ENCODE measurements at places on chromosomes 12 and 14.

GRCh38 chr12:31234053-31234840 lies 91.7 kb downstream of the SINHCAF start:
- DNase-seq = no peak

GRCh38 chr14:92439537-92440344 lies 73.8 kb upstream of the RIN3 start:
- DNase-seq = no peak

DNA sequence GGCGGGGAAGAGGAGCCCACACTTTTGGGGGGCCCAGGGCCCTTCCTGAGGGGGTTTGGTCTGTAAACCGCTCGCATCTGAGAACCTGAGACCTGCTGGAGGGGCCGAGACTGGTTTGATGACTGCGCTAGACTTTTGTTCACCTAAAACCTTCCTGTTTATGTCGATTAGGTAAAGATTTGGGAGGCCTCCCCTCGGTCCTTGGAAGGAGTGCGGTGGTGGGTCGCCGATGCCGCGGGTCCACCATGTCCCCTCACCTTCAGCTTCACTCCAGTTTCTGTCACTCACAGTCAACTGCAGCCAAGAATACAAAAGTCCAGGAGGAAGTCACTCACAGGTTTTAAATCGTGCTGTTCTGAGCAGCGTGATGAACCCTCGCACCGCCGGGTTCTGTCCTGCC lies 10.5 kb upstream of the GALNT9 start:
- DNase-seq = no peak

- DNase-seq = no peak
These were observed 12.7 kb downstream of the ASB2 start for GRCh38 chr14:93963692-93964091.

GRCh38 chr14:61661471-61662400 lies 33.6 kb upstream of the HIF1A start:
- no peak for DNase-seq

- no peak for DNase-seq
These were observed 1030.4 kb downstream of the TMEM121 start for GRCh38 chr14:106556665-106557289.

GRCh38 chr12:123532019-123532418 lies 1.5 kb downstream of the RILPL1 start:
- DNase-seq = no peak

- no peak for DNase-seq
These were observed 179.6 kb downstream of the TMX1 start for GRCh38 chr14:51419685-51420084.

DNA sequence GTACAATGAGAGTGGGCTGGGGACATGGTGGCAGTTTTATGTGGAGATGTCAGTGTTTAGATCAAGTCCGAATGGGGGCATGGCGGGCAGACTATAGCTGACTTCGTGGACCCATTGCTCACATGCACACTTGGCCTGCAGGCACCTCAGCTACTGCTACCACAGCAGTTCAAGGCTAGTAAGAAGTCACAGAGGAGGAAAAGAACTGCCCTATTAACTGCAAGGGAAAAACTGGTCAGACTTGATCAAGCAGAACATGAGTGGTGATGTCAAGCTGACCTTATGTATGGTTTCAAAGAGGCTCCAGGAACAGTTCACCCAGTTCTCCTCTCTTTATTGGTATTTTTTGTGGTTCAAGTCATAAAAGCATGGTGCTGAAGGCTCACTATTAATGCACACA lies 30.2 kb upstream of the FRS2 start:
- DNase-seq = no peak

- no peak for DNase-seq
These were observed 4.5 kb upstream of the EEA1 start for GRCh38 chr12:92933606-92934005.

DNA sequence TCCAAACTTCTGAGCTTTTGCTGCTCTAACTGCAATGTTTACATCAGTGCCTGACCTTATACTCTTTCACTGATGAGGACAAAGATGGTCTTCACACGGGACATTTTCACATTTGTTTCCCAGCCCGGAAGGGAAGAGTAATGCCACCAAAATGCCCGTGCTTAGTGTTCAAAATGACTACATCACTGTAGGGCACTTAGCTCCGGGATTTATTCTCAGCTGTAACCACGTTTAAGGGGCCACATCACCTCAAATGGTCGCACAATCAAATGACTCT lies 2.9 kb downstream of the GSG1 start:
- no peak for DNase-seq

DNA sequence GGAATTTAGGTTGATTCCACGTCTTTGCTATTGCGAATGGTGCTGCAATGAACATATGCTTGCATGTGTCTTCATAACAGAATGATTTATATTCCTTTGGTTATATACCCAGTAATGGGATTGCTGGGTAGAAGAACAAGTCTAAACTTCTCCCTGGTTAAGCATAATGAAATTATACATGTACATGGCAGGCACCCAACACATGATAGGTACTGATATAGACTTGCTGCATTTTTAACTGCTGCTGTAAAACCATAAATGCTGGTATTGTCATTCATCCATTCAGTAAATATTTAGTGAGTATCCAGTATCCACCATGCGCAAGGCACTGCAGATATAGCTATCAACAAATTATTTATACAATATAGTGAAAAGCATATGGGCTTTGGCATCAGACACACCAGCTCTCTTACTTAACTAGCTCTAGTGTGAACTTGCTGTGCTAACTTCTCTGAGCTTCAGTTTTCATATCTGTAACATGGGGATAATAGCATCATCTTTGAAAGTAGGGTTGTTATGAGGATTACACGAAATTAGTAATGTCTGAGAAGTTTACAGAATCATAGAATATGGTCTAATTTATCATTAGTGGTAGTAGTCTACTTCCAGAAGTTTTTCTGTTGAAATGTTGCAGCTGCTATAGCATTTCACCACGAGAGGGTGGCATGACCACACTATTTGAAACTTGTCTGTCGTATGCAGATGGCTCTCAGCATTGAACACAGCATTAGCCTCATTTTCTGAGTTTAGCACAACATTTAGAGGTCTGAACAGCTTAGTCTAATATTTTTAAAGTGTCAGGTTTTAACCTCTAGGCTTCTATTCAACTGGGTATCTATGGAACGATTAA lies 32.0 kb upstream of the SEL1L start:
- no peak for DNase-seq

DNA sequence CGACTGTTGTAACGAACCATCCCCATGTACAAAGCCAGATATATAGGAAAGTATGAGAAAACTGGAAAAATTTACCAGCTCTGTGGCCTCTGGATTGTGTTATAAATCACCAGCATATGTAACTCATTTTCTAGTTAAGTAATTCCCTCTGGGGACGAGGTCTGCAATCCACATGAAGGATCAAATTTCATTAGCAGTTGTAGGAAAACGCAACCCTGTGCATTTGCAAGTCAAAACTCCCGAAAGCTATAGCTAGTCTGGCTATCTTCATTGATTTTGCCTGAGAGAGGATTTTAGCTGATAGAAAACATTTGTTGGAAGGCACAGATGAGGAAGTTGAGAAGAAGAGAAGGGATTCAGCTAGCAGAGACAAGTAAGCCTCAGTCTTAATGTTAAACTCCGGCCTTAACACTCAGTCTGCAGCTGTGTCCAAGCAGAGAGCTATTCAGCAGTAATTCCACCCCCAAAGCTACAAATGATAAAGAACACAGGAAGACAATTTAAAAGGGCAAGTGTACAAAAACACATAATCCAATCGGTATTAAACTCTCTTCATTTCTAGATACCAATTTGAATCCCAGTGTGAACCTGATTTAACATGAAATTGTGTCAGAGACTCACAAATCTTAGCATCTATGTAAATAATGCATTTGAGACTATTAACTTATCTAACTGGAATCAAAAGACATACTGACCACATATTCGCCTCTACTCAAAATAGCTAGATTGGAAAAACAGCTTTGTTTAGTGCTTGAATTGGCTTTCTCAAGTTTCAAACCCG lies 54.2 kb upstream of the CERS5 start:
- no peak for DNase-seq

- DNase-seq = peak; percentile 48
These were observed 20.1 kb upstream of the PLEKHG3 start for GRCh38 chr14:64684091-64684490.

GRCh38 chr14:34700622-34701130 lies 13.7 kb downstream of the CFL2 start:
- no peak for DNase-seq

DNA sequence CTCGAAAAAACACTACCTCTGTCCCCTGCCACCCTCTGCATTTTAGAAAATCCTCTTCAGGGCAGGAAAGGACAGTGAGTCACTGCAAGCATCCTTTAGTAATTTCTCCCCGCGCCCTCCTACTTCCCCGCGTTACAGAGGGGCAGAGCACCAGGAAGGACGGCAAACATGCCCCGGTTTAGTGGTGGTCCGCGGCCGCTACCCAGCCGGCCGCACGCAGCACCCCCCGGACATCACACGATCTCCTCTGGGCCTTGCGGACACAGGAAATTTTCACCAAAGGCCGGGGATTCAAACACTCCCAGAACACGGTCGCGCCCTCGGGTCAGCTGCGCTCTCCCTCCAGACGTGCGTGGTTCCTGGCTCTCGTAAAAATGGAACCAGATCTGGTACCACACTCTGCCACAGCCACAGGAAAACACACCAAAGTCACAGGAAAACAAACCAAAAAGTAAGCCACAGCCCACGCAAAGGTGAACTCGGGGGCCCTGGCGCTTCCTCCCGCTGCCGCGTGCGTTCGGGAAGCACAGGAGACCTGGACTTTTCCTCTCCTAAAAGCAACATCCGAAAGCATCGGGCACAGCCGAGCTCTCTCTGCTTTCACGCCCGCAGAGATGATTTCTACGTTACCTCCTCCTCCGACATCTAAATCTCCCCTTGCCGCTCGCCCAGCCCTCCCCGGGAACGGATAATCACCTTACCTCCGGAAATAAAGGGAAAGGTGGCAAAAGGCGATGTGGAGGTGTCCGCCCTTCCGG lies 839 bp downstream of the SLC38A1 start:
- DNase-seq = no peak

DNA sequence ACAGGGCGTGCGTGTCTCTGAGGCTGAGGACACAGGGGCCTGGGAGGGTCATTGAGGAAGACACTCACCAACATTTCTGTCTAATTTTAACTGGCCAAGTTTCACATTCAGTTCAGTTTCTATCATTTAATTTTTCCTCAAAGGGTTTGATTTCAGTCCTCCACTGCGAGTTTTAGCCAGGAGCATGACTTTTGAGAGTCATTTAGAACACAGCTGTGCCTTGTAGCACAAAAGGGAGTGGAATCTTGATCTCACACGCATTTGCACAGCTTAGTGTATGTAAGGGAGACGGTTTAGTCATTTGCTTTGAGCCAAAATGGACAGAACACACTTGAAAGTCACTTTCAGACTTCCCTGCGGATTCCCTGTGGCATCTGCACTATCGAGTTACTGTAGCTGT lies 1090.8 kb downstream of the BCL11B start:
- DNase-seq = no peak

GRCh38 chr12:89140602-89141238 lies 211.6 kb downstream of the DUSP6 start:
- no peak for DNase-seq

DNA sequence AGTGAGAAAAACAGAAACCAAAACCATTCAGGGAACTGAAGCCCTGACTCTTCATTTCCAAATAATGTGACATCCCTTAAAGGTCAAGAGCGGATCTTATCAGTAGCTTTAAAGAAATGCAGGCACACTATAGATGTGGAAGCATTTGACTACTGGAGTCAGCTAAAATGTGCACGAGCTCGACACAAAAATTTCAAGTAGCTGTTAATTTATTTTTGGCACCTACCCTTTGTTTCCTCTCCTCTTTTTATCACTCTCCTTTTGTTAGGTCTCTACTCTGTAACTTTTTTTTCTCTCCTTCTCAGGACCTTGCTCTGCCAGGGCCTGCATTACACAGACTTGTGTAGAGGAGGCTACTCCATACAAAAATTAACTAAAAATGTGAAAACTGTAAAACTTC lies 58.3 kb downstream of the FGD6 start:
- DNase-seq = no peak

- no peak for DNase-seq
These were observed 59.6 kb downstream of the DACT1 start for GRCh38 chr14:58697266-58697929.

GRCh38 chr12:3122841-3123678 lies 45.9 kb downstream of the TSPAN9 start:
- DNase-seq = no peak

- no peak for DNase-seq
These were observed 5.6 kb upstream of the GOLGA3 start for GRCh38 chr12:132834181-132834711.

- DNase-seq = no peak
These were observed 913.1 kb upstream of the FBXO33 start for GRCh38 chr14:40345334-40345733.

DNA sequence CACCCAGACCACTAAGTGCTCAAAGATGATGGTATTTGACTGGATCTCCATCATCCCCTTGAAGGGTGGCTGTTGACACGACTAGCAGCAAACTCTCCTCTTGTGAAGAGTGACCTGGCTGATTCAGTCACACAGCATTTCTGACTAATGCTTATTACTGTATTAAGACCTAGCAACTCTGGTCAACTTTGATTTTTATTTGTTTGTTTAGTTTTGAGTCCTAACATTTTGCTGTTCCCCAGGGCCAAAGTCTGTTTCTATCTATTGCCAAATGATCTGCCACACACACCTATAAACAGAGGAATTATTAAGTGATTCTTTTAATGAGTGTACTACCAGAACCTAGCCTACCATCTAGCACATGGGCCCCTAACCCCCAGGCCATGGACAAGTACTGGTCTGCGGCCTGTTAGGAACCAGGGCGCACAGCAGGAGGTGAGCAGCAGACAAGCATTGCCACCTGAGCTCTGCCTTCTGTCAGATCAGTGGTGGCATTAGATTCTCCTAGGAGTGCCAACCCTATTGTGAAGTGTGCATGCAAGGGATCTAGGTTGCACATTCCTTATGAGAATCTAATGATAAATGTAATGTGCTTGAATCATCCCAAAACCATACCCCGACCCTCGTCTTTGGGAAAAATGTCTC lies 120.0 kb downstream of the RPS6KA5 start:
- DNase-seq = no peak

DNA sequence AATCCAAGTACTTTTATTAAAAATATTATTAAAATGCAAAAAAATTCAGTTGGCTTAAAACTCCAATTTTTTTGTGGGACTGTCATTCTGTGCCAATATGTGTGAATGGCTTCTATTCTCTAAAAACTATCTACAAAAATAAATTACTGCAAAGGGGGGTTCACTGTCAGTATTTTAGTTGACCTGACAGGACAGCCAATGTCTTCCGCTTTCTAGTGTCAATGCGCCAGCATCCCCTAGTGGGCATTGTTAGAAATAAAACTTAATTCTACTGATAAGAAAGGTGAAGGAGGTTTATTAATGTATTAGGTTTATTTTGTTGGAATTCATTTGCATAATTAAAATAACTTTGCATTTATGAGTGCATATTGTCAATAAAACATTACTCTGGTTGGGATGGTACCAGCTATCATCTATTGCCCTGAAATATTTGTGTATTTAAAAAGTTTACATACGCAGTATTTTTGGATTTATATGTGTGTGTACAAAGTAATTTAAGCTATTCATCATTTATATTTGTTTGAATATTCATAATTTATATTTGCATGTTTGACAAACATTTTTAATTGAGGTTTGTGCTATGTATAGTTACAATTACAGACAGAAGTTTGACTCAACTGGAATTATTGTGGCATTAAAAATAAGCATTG lies 527.2 kb downstream of the FLRT2 start:
- no peak for DNase-seq

- DNase-seq = no peak
These were observed 431.8 kb downstream of the SLC6A15 start for GRCh38 chr12:84480803-84481202.

- no peak for DNase-seq
These were observed 313.5 kb upstream of the RGS6 start for GRCh38 chr14:71618716-71619115.

- DNase-seq = no peak
These were observed 43.7 kb upstream of the TMED10 start for GRCh38 chr14:75220156-75220555.
